ENCODE measurements at places on chromosomes 2 and 18.

GRCh38 chr2:241989074-241989473 is 119.5 kb downstream of the RTP5 start:
- no peak for DNase-seq

GRCh38 chr18:74281980-74282754 is 9.6 kb downstream of the CYB5A start:
- no peak for DNase-seq

DNA sequence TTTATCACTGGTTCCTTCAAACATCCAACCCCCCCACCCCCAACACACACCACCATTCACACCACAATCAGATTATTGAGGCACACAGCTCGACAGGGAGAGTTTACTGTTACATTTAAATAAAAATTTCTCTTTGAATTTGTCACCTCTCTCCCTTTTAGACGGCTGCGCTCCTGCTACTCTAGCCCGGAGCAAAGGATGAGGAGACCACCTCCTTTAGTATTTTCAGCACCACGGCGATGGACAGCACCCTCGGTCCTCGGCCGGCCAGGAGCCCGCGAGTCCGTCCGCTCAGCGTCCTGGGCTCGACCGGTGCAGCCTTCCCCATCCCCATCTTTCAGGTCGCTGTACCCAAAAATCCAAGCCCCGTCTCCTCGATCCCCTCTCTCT is 892 bp downstream of the CELF4 start:
- DNase-seq: no peak

DNA sequence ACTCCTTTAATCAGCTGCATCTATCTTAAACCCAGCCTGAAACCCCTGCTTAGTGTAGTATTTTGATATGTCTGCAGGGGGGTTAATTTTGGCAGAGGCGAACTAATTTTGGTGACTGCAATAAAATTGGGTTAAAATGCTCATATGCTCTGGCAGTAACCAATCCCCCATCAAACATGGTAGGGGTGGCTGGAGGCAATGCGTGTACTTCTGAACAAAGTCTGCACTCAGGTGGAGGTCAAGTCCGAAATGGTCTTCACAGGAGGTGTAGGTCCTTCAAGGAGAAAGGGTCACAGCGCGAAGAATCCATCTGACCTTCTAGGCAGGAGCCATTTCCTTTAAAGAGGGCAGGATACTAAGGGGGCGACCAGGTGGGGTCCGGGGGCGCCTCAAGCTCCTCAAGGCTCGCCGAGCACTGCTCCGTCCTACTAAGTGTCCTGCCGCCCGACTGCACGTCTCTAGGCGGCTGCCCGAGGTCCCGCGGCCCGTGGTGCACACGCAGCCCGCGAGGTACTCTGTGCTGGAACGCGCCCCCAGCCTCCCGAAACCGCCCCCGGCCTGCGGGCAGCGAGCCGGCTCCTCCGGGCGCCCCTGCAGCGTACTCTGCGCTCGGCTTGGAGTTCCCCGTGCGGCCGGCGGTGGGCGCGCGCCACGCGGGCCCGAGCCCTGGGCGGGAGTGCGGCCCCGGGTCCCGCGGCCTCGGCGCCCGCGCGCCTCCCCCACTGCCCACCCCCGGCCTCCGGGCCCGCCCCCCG is 1.7 kb upstream of the LDLRAD4 start:
- DNase-seq: peak; percentile 64

DNA sequence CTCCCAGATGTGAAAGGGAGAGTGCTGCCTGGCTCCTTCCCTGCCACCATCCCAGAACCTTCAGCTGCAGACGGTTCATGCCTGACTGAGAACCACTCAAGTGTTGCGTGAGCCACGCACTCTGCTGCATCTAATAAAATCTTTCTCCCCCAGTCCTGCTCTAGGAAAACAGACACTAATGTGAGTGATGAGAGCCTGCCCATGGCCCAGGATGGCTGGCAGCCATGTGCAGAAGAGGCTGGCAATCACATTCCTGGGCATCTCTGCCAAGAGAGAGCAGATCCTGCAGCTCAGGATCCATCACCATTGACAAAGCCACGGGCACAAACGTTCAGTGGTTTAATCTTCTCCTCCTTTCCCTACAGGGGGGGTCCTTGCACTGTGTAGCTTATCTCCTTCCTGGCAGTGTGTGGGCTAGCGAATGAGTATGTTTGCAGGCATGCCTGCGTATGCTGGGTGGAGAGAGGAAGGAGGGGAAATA is 477.5 kb downstream of the SLC4A3 start:
- no peak for DNase-seq

DNA sequence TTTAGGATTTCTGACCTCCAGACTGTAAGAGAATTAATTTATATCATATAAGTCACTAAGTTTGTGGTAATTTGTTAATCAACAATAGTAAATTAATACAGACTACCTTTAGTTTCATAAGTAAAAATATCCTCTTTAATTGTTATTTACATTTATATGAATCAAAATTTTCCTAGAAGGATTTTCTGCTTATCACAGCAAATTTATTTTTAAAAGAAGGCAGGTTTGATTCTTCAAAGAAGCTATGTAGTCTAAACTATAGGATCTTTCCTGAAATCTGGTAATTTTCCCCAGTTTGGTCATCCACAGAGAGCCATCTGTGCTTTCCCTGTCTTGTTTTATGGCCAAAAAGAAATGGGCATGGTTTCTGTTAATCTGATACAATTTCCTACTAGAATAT is 13.1 kb upstream of the VRK2 start:
- no peak for DNase-seq

DNA sequence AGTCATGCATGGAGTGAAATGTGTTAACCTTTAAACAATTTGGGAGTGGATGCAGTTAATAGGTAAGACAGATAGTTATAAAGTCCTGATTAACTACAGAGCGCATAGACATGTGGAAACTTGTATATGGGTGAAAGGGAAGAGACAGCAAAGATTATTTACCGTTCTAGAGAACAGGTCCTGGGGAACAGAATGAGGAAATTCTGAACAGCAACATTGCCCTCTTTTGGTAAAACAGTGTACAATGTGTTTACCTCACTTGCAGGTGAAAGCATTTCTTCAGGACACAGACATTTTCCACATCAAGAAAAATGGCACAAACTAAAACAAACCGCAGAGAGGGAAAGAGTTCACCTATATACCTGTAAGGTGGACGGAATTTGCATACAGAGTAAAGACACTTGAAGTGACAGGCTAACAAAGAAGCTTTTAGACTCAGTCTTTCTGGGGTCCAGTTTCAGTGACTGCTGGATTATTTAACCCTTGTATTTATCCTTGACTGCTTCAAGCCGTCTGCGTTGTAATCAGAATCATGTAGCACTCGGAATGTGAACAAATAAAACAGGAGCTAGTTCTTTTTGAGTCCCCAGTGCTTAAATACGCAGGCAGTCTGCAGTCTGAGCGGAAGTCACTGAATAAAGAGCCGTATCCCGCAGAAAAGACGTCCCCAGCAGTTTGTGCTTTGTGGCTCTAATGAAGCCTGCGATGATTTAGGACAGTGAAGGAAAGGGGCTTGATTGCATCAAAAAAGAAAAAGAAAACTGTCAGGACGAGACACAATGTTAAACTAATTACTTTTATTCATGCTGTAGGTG is 364.8 kb upstream of the GALNT5 start:
- peak; percentile 28 for DNase-seq

DNA sequence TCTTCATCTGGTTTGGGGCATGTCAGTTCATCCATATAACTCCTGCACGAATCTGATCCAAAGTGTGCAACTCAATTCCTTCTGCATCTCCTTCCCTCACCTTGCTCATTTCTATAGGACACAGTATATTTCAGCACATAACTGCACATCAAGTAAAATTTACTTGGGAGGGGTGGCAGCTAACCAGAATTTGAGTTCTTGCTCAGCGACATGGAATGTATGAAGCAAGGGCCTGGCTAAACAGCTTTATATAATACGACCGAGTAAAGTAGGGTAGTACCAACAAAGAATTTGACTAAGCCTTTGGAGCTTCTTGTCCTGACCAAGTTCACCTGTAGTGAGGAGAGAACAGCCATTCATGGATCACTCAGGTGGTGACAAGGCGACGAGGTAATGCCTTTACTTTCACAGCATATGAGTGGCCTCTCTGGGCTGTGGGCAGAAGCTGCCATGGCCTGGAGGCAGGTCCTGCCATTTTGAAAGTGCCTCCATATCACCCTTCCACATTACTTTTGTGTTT is 570.2 kb upstream of the TNP1 start:
- DNase-seq: no peak

GRCh38 chr2:46697830-46698323 is 217.7 kb downstream of the MCFD2 start:
- DNase-seq: no peak

DNA sequence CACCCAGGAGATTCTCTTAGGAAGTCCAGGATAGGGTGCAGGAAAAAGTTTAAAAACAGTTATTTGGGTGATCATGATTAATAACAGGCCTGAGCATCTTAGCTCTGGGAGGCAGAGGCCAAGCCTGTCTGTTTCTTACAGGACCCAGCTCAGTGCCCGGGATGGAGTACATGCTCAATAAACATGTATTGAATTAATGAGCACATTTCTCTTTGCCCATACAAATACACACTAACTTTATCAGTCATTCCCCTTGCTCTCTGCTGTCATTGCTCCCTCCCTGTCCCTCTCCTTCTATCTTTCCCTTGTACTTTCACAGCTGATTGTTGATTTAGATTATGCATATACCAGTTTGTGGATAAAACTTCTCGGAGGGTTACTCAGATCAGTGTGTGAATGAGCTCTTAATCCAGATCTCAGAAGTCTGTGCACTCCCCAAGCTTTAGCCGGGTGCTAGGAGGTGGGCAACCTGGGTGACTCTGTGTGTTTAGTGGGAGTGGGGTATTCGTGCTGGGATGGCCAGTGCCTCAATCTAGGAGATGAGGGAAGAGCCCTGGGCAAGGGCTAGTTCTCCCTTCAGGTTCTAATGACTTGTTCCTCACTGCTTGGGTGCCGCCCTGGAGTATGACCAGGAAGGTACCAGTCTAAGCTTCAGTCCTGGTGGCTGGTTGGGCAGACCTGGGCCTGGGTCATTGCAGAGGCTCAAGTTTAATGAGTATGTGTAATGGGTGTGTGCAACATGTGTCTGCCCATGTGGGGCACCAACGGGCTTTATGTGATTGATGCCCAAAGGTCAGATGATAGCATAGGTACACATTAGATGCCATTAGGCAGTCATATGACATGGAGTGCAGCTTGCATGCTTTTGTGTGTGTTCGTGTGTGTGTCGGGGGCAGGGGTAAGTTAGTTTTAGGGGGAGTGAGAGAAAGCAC is 10.6 kb downstream of the EMX1 start:
- DNase-seq: no peak

GRCh38 chr18:78183815-78184214 is 795.8 kb upstream of the SALL3 start:
- no peak for DNase-seq

DNA sequence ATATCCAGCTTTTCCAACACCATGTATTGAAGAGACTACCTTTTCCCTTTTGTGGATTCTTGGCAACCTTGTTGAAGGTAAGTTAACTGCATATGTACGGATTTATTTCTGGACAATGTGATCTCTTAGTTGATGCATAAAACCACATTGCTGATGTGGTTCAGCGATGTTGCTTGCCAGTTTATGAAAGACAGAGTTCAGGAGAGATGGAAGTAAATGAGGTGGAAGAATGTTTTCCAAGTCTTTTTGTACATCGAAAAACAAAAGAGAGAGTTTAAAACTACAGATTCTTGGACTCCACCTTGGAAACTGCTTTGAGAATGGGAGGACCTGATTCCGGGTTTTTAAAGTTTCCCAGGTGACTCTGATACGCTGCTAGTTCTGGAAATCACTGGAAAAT is 43.8 kb downstream of the MOB4 start:
- no peak for DNase-seq

DNA sequence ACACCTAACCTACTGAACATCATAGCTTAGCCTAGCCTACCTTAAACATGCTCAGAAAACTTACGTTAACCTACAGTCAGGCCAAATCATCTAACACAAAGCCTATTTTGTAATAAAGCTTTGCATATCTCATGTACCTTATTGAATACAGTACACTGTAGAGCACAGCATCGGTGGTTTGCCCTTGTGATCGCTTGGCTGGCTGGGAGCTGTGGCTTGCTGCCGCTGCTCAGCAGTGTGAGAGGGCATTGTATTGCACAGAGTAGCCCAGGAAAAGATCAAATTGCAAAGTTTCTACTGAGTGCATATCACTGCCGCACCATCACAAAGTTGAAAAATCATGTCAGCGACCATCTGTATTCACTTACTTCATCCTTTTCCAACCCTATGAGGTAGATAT is 62.3 kb upstream of the NCK2 start:
- no peak for DNase-seq

- DNase-seq: no peak
These were observed 1109.2 kb downstream of the LRP1B start for GRCh38 chr2:141021611-141022010.

DNA sequence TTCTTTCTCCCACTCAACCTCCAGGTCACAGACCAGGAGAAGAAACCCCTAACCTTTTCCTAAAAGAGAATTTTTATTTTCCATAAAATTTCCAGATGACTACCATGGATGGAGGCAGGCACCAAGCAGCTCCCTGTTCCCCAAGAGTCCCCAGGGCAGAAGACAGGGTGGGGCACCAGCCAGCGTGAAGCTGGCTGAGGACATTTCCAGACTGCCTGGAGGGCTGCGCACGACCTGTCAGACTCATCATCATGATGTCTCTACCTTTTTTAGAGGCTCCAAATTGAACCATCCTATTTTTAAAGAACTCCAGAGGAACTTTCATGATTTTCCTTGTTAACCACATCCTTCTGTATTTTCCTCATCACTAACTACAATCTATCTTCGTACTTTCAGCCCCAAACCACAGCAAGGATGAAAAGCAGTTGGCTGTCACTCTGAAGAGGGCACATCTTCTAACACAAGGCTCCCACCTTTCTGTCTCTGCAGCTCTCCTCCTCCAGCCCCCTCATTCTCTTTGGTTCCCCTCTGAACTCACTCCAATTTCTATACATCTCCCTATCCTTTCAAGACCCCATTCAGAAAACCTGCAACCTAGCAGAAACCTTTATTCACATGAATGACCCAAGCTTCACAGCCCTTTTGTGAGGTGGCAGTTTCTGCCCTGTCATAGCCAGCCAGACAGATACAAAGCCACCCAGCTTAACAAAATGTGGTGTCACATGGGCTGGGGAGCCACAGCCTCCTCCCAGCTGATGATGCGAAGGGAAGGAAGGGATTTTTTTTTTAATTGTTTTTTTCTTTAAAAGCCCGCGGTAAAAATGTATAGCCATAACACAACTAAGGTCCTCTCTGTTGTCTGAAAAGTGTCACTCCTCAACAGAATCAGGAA is 11.1 kb downstream of the AMMECR1L start:
- DNase-seq: no peak

All from CD4-positive, alpha-beta T cell (primary cell).